Renal pelvis (tissue), 12 donors: ENCODE measurements at places on chromosomes 7 and 10. TPM values are rescaled to one million over a fixed set of nuclear protein-coding genes. Genes with fewer than 3 reads are reported as not detected.
A peak's percentile ranks its signal among the peaks of the same experiment; 100 is the strongest.

Gene PTF1A
- not detected for polyA plus RNA-seq

DNA sequence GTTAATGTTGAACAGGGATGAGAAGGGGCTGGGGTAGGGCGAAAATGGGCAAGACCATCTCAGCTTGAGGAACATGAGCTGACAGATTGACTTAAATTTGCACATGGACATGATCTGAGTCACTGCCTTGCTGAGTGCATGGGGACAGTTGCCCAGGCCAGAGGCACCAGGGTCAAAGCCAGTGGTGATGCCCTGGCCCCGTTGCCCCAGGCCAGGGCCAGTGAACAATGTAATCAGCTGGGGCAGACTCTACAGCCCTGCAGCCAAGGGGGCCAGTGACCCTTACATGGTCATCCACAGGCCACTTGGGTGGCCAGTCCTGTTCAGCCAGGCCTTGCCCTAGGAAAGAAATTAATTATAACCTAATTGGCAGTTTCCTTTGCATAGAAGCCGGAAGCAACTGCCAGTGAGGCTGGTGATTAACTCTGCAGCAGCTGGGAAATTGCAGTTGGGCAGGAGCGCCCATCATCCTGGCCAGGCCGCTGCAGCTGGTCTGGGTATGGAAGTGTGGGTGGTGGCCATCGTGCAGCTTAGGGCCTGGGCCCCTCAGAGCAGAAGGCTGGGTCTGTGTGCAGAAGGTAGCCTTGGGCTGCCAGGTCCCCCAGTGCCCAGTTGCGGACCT lies 9.6 kb downstream of the RET start:
- DNase-seq, result no peak

- DNase-seq, result no peak
Observed at GRCh38 chr10:125797994-125798662, 22.5 kb upstream of the MMP21 start.

Gene PRPS1L1
- 0.20 TPM for polyA plus RNA-seq

Gene SLC16A12
- polyA plus RNA-seq, result 32.1 TPM

GRCh38 chr10:26931223-26931622 lies 70.5 kb upstream of the ABI1 start:
- DNase-seq, result no peak

Gene EGFR
- polyA plus RNA-seq, result 32.0 TPM

DNA sequence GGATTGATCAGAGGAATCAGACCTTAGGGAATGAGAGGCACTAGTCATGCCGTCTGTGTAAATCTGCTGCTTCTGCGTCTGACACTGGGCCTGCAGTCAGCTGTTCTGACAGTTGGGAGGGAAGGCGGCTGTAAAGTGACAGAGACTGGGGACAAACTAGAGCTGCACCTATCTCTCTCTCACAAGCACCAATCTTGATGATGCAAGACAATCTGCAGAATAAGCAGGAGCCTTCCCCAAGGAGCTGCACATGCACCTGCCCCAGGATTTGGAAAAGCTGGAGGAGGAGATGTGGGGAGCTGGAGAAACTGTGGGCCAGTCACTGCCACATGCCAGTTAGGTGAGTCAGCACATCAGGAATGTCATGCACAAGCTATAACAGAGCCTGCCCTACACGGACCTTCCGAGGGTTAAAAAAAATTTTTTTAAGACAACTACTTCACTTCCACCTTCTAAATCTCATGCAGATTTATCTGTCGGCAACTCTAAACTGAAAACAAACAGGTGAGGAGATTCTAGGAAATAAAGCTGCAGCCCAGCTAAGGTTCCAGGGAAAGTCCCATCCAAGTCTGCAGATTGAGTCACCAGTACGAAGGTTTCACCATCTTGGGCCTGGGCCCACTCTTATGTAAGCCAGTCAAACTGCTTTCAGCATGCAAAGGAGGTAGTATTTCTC lies 39.2 kb downstream of the ENO4 start:
- DNase-seq, result no peak

- DNase-seq, result no peak
Observed at GRCh38 chr7:148060724-148061123, 529.8 kb upstream of the C7orf33 start.

Gene NXPH1
- polyA plus RNA-seq, result not detected

DNA sequence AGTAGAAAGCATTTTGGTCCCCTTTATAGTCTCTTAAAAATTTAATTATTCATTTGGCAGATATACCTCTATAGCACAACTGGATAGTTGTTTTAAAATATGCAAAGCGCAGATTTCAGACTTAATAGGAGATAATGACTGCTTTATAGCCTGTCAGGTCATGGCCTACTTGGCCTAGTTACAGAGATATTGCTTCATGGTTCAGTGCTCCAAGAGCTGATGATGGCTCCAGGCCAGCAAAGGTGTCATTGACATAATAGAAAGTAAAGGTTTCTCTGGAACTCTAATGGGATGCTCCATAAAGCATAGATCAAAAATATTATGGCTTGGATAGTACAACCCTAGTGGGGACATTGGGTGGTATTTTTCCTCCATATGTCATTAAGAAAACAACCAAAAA lies 285.7 kb downstream of the NXPH1 start:
- DNase-seq, result no peak

DNA sequence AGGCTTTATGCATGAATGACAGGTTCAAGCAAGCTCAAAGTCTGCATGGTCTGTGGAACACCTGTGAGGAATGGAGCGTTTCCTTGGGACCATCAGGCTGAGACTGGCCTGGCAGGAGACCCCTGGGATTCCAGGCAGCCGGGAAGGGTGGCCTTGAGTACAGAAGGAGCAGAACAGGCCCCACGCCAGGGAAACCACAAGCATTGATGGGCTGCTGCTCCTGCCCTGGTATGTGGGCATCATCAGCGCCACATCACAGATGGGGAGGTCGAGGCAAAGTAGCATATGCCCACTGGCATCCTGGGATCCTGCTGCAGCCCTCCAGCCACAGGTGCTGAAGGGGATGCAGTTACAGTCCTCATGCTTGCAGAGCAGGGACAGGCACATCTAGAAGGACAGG lies 40.9 kb downstream of the ANTXRL start:
- DNase-seq, result no peak

GRCh38 chr7:128255271-128255670 lies 14.2 kb downstream of the LEP start:
- DNase-seq, result no peak

- DNase-seq, result no peak
Observed at GRCh38 chr10:93945819-93946218, 47.9 kb upstream of the PLCE1 start.

DNA sequence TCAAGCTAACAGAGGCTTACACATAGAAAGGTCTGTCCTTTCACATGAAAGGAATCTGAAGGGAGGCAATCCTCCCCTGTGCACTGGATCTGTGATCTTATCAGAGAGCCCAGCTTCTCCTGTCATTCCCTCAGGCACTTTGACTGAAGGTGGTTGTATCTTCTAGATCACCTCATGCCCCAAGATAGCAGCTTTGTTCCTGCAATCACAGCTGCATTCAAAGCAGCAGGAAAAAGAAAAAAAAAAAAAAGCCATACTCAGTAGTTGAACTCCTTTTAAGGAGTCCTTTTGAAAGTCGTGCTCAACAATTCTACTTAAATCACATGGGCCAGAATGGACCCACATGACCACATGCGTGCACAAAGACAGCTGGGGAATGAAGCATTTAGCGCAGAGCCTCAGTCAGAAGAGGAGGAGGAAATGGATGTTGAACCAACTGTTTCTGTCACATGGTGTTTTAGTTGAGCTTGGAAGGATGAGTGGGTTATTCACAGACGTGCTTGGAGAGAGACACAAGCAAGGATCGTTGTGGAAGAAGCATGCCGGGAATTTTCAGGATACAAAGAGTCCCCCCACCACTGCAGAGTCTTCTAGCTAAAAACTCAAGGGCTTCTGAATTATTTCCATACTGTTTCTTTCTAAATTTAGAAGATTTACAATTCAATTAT lies 13.0 kb upstream of the PFKP start:
- no peak for DNase-seq

GRCh38 chr7:136405931-136406777 lies 429.0 kb upstream of the MTPN start:
- peak; percentile 43 for DNase-seq

GRCh38 chr10:96971324-96971723 lies 139.2 kb downstream of the LCOR start:
- DNase-seq, result no peak

GRCh38 chr7:143898810-143899209 lies 3.2 kb downstream of the TCAF1 start:
- no peak for DNase-seq

DNA sequence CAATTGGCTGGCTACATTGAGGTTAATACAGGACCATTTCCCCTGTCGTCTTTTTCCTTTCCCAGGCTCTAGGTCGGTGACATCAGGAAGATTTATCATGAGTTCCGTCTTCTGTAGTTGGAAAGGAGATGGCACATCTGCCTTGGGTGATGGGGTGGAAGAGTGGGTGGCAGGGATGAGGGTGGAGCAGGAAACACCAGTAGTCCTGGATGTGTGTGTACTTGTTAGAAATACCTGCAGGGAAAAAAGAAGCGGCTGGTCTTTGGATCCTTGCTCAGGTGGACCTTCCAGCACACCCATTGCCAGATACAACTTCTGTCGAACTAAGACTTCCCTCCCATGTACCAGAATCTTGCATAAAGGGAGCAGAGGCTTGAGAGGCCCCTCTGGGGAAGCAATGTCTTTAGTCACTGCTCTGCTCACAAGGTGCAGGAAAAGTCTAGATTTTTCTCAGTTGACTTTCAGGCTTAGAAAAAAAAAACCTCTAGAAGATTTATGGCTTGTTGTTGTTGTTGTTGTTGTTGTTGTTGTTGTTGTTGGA lies 516.8 kb upstream of the GALNT17 start:
- DNase-seq, result no peak

DNA sequence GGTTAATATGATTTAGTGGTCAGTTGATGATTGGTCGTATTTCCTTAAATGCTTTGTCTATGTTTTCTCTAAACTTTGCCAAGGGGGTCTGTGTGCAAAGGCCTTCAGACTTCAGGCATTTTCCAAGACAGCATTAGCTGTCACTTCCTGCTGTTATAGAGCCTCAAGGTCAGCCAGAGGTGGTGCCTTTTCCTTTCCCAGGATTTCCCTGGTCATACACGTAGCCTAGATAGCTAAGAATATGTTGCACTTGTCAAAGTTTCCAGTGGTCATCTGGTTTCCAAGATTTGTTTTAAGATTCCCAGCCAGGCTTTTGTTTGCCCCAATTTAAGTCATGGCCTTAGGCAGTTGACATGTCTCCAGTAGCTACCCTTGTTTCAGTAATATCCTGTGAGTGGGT lies 133.2 kb upstream of the IGFBP3 start:
- DNase-seq, result peak; percentile 9

DNA sequence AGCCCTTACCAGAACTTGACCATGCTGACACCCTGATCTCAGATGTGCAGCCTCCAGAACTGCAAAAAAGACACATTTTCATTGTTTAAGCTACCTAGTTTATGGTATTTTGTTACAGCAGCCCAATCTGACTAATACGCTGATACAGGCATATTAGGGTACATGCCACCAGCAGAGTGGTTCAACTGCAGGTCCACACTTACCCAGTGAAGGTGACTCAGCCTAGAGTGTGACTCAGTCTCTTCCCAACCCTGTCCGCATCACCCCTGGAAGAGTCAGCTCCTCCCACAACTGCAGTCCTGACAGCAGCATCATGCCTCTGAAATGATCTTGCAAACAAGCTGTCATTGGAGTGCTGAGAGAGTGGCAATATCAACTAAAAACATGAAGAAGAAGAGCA lies 30.8 kb upstream of the GOT1 start:
- DNase-seq, result no peak

Gene MLLT10
- 46.9 TPM for polyA plus RNA-seq

DNA sequence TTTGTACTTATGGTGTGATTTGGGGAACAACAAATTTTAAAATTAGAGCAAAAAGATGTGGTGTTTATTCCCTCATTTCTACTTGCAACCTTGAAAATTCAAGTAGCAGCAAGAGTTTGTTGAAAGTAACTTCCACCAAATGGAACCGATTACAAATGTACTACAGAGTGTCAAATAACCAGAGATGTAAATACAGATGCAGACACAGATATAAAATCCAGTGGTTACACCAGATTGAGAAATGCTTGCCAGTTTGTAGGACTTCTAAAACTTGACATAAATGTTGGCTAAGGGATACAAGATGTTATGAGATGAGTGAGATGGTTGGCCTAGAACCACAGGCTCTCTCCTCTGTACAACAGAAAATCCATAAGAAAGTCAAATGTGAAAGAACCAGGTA lies 162.1 kb downstream of the DIP2C start:
- no peak for DNase-seq

GRCh38 chr10:23413629-23414089 lies 25.2 kb upstream of the OTUD1 start:
- DNase-seq, result no peak
